Bone marrow (tissue), 2 donors: ENCODE measurements at places on chromosomes 11 and 22.
A peak's percentile ranks its signal among the peaks of the same experiment; 100 is the strongest.

DNA sequence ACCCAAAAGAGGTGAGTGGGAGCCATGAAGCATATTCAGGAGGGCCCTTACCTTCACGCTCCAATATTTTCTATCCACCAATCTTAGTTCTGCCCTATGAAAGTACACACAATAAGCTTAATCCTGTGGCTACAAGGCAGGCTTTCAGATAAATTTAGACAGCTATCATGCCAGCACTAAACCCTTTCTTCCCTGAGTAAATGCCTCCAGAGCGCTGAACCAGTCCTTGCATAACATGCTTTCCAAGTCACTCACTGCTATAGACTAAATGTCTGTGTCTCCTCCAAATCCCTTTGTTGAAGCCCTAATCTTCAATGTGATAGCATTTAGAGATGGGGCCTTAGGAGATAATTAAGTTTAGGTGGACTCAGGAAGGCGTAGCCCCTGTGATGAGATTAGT is 50.3 kb upstream of the FIBIN start:
- no peak for DNase-seq

- DNase-seq = no peak
Observed at GRCh38 chr11:95867105-95867504, 56.8 kb downstream of the MTMR2 start.

DNA sequence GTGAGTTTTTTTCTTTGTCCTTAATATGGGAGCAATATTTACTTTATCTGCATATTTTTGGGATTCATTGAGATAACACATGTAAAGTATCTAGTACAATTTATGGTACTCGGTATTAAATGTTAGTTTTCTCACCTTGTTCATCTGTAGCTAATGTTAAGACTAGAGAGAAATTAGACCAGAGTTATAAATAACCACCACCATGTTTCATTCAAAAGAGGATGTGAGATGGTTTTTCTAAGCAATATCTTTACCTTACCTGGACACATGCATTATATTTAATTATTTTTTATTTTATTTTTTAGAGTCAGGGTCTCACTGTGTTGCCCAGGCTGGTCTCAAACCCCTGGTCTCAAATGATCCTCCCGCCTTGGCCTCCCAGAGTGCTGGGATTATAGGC is 18.4 kb downstream of the ARHGAP42 start:
- no peak for DNase-seq

DNA sequence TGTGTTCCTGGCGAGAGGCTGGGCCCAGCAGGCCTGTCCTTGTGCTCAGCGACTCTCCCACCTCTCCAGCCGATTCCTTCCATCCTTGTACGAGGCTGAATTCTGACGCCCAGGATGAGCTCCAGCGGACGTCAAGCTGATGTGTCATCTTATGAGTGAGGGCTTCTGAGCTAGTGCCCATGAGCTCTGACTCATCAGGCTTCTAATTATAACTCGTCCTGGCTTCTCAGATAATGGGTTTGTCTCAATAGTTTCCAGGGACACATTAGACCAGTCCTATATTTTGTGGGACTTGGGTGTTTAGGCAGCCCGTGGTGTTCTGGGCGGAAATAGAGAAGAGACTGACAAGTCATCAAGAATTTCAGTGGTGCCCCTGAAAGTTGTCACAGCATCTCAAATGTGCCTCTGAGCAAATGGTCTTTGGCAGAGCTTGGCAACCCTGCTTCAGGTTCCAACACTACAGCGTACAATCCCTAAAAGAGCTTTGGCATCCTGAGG is 108.2 kb upstream of the CD44 start:
- DNase-seq = peak; percentile 92

DNA sequence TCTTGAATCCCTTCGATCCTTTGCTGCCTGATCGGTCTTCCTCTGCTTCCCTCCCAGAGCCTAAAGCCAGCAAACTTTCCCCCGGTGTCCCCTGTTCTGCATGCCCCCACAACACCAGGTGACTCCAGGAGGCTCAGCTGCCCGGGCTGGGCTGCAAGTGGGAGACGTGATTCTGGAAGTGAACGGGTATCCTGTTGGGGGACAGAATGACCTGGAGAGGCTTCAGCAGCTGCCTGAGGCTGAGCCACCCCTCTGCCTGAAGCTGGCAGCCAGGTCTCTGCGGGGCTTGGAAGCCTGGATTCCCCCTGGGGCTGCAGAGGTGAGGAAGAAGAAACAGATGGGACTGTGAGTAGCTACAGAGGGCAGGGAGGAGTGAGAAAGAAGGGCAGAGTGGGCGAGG is 3.6 kb downstream of the NHERF4 start:
- DNase-seq = no peak

DNA sequence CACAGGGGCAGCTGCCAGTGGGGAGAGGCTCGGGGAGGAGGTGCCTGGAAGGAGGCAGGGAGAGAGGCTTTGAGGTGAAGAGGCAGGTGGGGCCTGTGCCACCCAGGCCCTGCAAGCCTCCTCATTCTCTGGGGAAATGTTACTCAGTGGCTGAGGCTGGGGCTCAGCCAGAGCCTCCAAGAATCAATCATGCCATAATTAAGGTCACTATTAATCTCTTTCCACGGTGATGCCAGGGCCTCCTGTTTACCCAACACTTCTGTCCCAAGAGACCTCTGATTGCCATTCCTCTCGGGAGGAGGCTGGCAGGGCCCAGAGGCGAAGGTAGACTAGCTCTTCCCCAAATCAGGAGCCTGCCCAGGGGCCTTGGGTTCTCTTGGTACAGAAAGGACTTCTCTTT is 38.4 kb downstream of the GDPD5 start:
- no peak for DNase-seq

DNA sequence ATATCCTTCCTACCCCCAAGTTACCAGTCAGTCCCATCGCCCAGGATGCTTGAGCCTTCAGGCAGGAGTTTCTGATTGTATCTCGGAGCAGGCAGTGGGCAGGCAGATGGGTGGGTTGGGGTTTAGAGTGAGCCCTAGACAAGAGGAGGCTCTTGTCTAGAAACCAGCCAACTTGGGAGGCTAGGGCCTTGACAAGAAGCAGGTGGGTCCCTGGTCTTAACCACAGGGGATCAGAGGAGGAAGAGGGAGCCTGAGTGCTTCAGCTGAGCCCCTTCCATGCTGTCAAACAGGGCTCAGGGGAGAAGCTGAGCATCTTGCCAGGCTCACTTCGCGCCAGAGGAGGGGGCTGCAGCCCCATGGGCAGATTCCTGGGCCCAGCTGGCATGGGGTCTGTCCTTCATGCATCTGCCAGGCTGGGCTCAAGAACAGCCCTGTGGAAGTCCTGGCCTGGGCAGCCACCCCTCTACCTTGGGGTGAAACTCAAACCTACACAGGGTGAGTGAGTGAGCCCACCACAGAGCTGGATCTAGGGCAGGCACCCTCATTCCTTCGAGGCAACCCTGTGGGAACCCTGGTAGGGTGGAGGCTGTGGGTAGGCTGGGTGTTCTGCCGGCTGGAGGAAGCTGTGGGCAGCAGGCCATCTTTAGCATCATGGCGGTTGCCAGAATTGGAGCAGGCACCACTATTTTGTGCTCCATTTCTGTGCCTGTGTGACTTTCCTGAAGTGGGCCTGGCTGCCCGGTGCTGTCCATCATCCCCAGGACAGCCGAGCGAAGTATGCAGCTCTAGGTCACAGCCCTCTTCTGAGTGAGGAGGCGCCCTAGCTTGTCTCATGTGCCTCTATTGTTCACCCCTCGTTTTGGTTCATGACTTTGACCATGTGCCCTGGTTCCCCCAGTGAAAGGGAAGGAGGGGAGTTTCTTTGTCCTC is 108.1 kb downstream of the MORC2 start:
- no peak for DNase-seq

DNA sequence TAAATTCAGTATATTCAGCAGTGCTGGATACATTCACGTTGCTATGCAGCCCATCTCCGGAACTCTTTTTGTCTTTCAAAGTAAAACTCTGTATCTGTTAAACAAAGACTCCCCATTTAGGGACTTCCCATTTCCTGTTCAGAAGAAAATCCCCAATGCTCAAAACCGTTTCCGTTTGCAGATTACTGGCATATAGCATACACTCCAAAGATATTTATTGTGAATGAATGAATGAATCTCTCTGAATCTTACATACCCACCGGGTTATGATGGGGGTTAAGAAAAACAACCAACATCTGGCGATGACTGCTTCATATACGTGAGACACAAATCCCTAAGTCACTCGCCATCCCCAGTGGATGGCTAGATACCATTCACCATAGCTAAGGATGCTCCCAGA is 1.6 kb downstream of the THY1 start:
- no peak for DNase-seq

DNA sequence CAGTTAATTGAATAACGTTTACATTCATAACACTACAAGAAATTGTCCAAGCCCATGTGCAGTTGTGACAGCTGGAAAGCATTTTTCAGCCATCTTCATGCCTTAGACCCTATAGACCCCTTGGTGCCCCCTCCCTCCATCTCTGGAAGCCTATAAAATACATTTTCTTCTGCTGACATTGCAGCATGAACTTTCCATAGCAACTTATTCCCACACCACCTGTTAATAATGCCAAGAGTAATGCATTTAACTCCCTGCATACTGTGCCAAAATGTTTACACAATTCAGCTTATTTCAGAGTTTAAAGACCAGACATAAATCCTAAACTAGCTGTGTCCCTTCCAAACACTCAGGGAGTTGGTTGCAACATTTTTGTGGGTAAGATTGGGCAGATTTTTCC is 143.0 kb upstream of the ARHGAP20 start:
- DNase-seq = no peak

- DNase-seq = no peak
Observed at GRCh38 chr11:125082040-125082439, 18.9 kb downstream of the SLC37A2 start.

- no peak for DNase-seq
Observed at GRCh38 chr11:92667486-92668152, 301.8 kb upstream of the MTNR1B start.

- DNase-seq = no peak
Observed at GRCh38 chr22:19785461-19786263, 25.1 kb downstream of the TBX1 start.
